Esophagus muscularis mucosa (tissue), 4 donors: ENCODE measurements at places on chromosomes 16 and 17. TPM values are rescaled to one million over a fixed set of nuclear protein-coding genes. Genes with fewer than 3 reads are reported as not detected.

ZSCAN10 gene
- total RNA-seq: not detected

STRADA gene
- total RNA-seq: 19.9 TPM

SCRN2 gene
- 25.9 TPM for total RNA-seq

PARN gene
- total RNA-seq: 37.8 TPM

TMEM235 gene
- not detected for total RNA-seq

FBXW10 gene
- total RNA-seq: 0.42 TPM

TMEM92 gene
- not detected for total RNA-seq

PPP1R1B gene
- 4.9 TPM for total RNA-seq

CES5A gene
- not detected for total RNA-seq

UNC13D gene
- total RNA-seq: 8.3 TPM

MAP1LC3B gene
- 49.4 TPM for total RNA-seq

DNA sequence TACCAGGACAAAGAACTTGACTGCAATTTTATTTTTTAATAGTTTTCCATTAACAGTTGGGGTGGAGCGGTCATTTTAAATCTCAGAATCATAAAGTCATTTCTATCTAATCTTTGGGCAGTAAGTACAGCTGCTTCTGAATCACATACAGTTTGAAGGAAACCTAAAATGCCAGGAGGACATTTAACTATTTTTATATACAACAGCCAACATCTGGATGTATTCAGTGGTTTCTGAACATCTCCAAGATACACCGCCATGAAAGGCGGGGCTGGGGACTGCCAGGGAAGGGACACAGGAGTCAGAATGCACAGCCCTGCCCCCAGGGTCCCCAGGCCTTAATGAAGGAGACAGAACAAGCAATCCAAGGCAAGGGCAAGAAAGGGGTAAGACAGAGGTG is 392.3 kb downstream of the SLC39A11 start:
- H3K27me3 ChIP-seq: no peaks in the 10 kb centered on the region
- no peaks in the 10 kb centered on the region for H3K4me1 ChIP-seq
- no peaks in the 10 kb centered on the region for H3K36me3 ChIP-seq
- H3K27ac ChIP-seq: no peak overlapping the region

GRCh38 chr17:61587807-61588660 is 3.0 kb downstream of the NACA2 start:
- H3K36me3 ChIP-seq: no peaks in the 10 kb centered on the region
- no peak overlapping the region for H3K4me3 ChIP-seq
- no peak overlapping the region for H3K27ac ChIP-seq

DNA sequence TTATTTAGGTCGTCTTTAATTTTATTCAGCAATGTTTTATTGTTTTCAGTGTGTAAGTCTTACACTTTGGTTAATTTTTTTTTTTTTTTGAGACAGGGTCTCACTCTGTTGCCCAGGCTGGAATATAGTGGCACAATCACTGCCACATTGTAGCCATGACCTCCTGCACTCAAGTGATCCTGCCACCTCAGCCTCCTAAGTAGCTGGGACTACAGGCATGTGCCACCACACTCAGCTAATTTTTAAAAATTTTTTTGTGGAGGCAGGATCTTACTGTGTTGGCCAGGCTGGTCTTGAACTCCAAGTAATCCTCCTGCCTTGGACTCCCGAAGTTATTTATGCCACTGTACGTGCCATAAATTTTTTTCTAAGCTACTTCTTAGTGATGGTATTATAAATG is 14.5 kb downstream of the RPS6KB1 start:
- no peaks in the 10 kb centered on the region for H3K27me3 ChIP-seq
- no peak for DNase-seq
- no peak overlapping the region for H3K4me3 ChIP-seq
- H3K36me3 ChIP-seq: peaks cover 40% of the 10 kb centered on the region
- H3K4me1 ChIP-seq: no peaks in the 10 kb centered on the region

GRCh38 chr17:45248132-45248957 is 13.5 kb downstream of the SPATA32 start:
- peaks cover 23% of the 10 kb centered on the region for H3K4me1 ChIP-seq
- DNase-seq: no peak
- peak overlapping the region; percentile 68 for H3K4me3 ChIP-seq
- peaks cover 14% of the 10 kb centered on the region for H3K36me3 ChIP-seq

- no peak for DNase-seq
- H3K4me3 ChIP-seq: no peak overlapping the region
- H3K36me3 ChIP-seq: no peaks in the 10 kb centered on the region
- no peaks in the 10 kb centered on the region for H3K27me3 ChIP-seq
Observed at GRCh38 chr16:5393070-5393469, 295.5 kb upstream of the EEF2KMT start.

DNA sequence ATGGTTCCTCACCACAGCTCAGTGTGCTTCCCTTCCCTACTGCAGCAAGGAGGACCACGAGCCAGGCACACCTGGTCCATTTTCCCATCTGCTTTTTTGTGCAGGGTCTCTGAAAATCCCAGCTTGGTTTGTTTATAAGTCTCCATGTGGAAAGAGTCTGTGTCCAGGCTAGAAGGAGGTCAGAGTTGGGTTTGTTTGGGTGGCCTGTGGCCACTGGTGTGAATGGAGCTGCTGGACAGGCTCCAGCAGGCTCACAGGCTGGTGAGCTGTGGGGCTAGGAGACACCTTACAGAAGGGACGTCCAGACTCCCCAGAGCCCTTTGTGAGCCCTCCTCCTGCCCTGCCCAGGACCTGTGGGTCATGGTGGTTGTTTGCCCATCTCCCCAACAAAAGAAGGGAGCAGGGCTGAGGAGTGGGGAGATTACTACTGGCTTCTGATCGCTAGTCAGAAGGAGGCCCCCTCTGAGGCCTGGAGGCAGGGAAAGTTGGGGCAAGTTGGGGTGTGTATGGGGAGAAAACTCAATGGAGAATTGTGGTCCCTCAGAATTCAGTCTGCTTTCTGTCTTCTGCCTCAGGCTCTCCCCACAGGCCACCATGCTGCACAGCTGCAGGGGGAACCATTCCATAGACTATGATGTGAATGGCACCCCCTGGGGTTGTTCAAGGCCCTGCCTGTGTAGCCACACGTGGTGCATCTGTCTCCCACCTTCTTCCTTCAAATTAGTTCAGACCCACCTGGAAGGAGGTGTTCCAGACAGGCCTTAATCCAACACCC is 4.1 kb downstream of the RARA start:
- no peak for DNase-seq
- peaks cover 97% of the 10 kb centered on the region for H3K4me1 ChIP-seq
- no peaks in the 10 kb centered on the region for H3K27me3 ChIP-seq
- no peaks in the 10 kb centered on the region for H3K36me3 ChIP-seq
- peak overlapping the region; percentile 94 for H3K27ac ChIP-seq

GRCh38 chr16:1707193-1707790 is 1.3 kb downstream of the MAPK8IP3 start:
- no peaks in the 10 kb centered on the region for H3K27me3 ChIP-seq
- DNase-seq: no peak
- H3K4me3 ChIP-seq: peak overlapping the region; percentile 93
- H3K27ac ChIP-seq: peak overlapping the region; percentile 91

DNA sequence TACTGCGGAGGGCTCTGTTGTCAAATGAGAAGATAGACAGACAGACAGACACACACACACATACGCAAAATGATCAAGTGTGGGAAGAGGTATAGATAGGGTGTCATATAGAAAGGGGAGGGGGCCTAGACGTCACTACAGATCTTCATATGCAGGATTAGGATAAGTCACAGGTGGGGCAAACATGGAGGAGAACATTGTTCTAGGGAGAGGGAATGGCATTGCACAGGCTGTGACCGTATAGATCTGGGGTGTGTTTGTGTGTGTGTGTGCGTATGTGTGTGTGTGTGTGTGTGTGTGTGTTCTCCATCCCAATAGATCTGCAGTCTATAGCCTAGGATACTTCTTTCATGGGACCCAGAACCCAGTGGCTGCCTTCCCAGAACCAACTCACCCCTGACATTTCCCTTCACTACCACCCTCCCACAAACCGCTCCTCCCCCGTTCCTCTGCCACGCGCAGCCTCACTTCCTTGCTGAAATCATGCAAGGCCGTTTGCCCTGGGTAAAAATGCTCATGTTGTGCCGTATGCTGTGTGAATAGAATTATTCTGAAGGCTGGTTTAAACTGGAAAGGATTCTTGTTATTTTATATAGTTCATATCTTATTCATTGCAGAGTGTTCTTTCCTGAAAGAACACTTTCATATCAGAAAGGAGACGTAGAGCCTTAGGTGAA is 50.5 kb upstream of the CCL1 start:
- no peak for DNase-seq
- H3K27me3 ChIP-seq: no peaks in the 10 kb centered on the region
- H3K4me1 ChIP-seq: no peaks in the 10 kb centered on the region
- H3K27ac ChIP-seq: no peak overlapping the region
- H3K4me3 ChIP-seq: no peak overlapping the region

DNA sequence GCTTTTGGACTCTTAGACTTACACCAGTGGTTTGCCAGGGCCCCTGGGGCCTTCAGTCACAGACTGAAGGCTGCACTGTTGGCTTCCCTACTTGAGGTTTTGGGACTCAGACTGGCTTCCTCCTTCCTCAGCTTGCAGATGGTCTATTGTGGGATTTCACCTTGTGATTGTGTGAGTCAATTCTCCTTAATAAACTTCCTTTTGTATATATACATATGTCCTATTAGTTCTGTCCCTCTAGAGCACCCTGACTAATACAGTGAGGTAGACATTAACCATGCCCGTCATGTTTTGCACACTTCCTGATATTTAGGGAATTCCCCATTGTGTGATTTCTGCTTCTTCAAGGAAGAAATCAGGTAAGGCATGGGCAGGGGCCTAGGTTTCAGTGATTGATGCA is 147.8 kb upstream of the CA10 start:
- no peaks in the 10 kb centered on the region for H3K4me1 ChIP-seq
- no peaks in the 10 kb centered on the region for H3K27me3 ChIP-seq
- H3K36me3 ChIP-seq: no peaks in the 10 kb centered on the region

- no peak for DNase-seq
Observed at GRCh38 chr16:4946917-4947316, 10.0 kb upstream of the PPL start.

DNA sequence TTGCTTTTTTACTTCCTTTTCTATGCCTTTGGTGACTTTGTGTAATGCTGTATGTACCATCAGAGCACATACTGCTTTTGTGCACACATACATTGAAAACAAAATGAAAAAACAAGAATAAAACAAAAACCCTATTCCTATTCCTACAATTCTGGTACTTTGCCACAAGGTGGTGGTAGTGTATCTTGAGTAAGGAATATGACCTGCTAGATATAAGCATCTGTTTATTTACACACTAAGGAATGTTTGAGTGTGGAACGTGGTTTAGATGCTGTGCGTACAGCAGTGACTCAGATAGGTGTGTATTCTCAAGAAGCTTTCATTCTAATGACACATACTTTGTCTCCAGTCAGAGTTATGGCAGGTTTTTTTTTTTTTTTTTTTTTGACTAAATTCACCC is 606.2 kb downstream of the WWOX start:
- H3K36me3 ChIP-seq: no peaks in the 10 kb centered on the region
- H3K27me3 ChIP-seq: no peaks in the 10 kb centered on the region
- H3K4me3 ChIP-seq: no peak overlapping the region
- H3K4me1 ChIP-seq: no peaks in the 10 kb centered on the region
- DNase-seq: no peak

DNA sequence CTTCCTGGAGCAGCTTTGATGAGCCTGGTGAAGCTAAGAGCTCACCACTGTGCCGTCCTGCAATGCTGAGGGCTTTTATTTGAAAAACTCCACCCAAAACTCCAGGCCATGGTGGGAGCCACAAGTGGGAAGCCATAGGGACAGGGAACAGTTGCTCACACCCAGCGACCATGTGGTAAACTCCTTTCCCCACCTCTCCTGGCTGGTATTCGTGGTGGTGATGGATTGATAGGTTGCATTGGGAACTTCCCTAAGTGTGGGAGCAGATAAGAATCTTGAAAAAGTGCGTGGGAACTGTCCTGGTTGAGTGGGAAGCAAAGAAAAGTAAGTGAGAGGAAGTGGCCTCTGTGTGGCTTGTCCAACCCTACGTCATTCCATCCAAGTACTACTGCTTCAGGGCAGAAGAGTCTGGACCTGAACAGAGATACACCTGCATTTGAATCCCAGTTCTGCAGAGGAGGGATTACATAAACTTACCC is at the start of gene CCL1:
TSS of gene CCL1 (minus strand) at position 51 of the 479 bp plus-strand sequence. CDS start 72 bp downstream, outside the sequence.
- H3K4me1 ChIP-seq: no peaks in the 10 kb centered on the region
- no peak within 1 kb of the TSS for H3K4me3 ChIP-seq
- no peaks in the 10 kb centered on the region for H3K36me3 ChIP-seq
- no peaks in the 10 kb centered on the region for H3K27me3 ChIP-seq
- H3K27ac ChIP-seq: no peak within 1 kb of the TSS

GRCh38 chr16:22670044-22670536 is 143.9 kb upstream of the HS3ST2 start:
- H3K4me3 ChIP-seq: no peak overlapping the region
- no peaks in the 10 kb centered on the region for H3K27me3 ChIP-seq
- no peak for DNase-seq
- H3K36me3 ChIP-seq: no peaks in the 10 kb centered on the region

- H3K4me1 ChIP-seq: no peaks in the 10 kb centered on the region
- H3K4me3 ChIP-seq: no peak overlapping the region
- H3K36me3 ChIP-seq: no peaks in the 10 kb centered on the region
- H3K27me3 ChIP-seq: no peaks in the 10 kb centered on the region
Observed at GRCh38 chr17:22435231-22435974, 743.1 kb downstream of the KCNJ18 start.

GRCh38 chr17:76022285-76022684 is 4.8 kb downstream of the EVPL start:
- H3K27me3 ChIP-seq: no peaks in the 10 kb centered on the region
- H3K4me3 ChIP-seq: no peak overlapping the region
- DNase-seq: no peak

DNA sequence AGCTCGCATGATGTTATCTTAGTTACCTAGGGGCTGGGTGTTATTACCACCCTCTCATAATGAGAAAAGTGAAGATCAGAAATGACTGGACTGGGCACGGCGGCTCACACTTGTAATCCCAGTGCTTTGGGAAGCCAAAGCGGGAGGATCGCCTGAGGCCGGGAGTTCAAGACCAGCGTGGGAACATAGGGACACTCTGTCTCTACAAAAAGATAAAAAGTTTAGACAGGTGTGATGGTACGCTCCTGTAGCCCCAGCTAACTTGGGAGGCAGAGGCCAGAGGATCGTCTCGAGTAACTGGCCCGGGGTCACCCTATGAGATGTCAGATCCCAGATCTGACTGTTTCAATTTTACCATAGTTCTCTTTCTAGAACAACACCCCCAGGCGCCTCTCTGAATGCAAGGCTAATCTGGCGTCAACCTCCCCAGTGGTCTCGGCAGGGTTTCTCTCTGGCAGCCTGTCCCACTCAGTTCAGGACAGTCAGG is 1.9 kb upstream of the CCDC102A start:
- H3K4me3 ChIP-seq: no peak overlapping the region
- H3K27ac ChIP-seq: no peak overlapping the region
- H3K27me3 ChIP-seq: no peaks in the 10 kb centered on the region

DNA sequence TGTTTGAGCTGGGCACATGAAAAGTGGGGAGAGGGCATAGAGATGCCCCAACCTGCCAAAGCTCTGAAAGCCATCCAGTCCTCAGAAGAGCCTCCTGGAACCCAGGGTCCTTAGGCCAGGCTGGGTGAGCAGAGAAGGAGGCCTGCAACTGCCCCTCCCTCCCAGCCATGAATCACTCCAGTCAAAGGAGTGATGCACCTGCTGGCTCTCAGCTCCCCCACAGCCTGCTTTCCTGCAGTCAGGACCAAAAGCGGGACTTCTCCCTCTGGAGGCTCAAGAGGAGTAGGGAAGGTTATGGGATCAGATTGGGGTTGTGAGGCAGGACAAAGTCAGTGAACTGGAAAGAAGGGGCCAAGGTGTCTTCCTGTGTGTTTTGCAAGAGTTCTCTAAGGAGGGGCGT is 145.6 kb downstream of the TMEM132E start:
- no peaks in the 10 kb centered on the region for H3K36me3 ChIP-seq
- no peak for DNase-seq
- H3K4me1 ChIP-seq: no peaks in the 10 kb centered on the region
